ENCODE measurements at places on chromosomes 4 and X. TPM values are rescaled to one million over a fixed set of nuclear protein-coding genes. Genes with fewer than 3 reads are reported as not detected.

DNA sequence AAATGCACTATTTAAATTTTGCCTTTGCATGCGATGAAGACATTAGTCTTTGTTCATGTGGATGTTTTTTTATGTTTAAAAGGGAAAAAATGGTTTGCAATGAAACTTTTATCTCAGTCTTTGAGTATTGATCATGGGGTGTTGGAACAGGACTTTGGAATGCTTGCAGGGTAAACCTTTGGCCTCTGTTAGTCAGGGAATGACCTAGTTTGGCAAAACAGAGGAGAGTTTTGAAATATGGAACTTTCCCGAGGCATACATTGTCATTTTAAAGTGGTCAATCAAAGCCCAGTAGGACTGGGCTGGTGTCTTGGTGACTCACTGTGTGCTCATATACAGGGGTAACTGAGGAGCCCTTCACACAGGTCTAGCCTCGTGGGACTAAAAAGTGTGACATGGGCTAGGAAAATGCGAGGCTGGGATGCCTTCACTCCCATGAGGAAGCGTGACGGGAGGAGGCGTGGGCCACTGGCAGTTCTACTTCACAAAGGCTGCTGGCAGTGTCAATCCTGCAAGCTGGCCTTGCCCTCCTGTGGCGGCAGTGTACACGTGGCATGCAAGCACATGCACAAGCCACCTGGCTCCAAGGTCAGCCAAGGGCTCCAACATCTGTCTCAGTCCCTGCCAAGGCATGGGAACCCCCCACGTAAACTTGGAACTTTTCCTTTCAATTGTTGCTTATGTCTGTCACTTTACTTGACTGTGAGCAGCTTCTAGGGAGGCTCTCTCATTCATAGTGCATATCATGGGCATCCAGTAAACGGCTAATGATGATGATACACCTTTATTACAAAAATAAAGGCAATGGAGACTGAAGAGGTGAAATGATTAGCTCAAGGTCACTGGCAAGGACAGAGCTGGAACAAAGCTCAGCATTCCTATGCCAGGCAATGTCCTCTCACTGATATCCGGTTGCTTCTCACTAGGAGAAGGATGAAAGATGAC, 5.2 kb upstream of the F11 start:
- DNase-seq: no peak

GRCh38 chrX:143340190-143340589, 177.1 kb downstream of the SPANXN3 start:
- DNase-seq: no peak

DNA sequence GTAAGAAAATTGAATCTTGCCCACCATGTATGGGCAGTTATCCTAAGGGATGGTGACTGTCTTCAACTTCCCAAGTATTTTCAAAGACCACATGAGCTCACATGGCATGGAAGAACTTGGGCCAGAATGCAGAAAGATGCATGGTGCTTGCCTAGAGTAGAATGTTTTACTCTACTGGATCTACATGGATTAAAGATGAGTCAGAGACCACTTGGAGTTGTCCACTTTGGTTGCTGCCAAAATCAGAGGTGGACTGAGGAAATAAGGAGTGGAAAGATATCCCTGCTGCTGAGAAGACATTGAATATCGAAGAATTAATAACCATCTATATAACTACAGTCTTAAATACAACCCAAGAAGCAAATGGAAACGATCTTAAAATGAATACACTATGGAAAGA, 498.1 kb downstream of the NLGN4X start:
- DNase-seq: no peak

- DNase-seq: no peak
Measured at GRCh38 chrX:27598312-27598711, 8.2 kb downstream of the DCAF8L2 start.

GRCh38 chrX:134931550-134931949, 59.2 kb upstream of the SMIM10 start:
- no peak for DNase-seq

Gene SYAP1
- total RNA-seq: 21.8 TPM

Gene PAGE1
- not detected for total RNA-seq

Gene F11
- 20.5 TPM for total RNA-seq

Gene CSAG3
- total RNA-seq: not detected

Gene SLITRK4
- total RNA-seq: 0.74 TPM

Gene SLC34A2
- 2,258 TPM for total RNA-seq

Data from lower lobe of right lung (tissue), 2 donors.